ENCODE measurements at places on chromosomes 7 and 10. TPM values are rescaled to one million over a fixed set of nuclear protein-coding genes. Genes with fewer than 3 reads are reported as not detected.

NKX1-2 gene
- polyA plus RNA-seq = not detected

NUDT5 gene
- polyA plus RNA-seq = 68.0 TPM

PRSS1 gene
- polyA plus RNA-seq = not detected

KCNH2 gene
- polyA plus RNA-seq = 0.02 TPM

CALHM1 gene
- polyA plus RNA-seq = not detected

HMX3 gene
- polyA plus RNA-seq = not detected

FAM237B gene
- not detected for polyA plus RNA-seq

CPED1 gene
- 18.3 TPM for polyA plus RNA-seq

PRKCQ gene
- 0.06 TPM for polyA plus RNA-seq

GPR37 gene
- 0.25 TPM for polyA plus RNA-seq

IDI1 gene
- 10.0 TPM for polyA plus RNA-seq

ERVW-1 gene
- polyA plus RNA-seq = not detected

TBXAS1 gene
- polyA plus RNA-seq = 0.16 TPM

PRSS37 gene
- polyA plus RNA-seq = not detected

FAM24B gene
- 4.0 TPM for polyA plus RNA-seq

TMEM225B gene
- polyA plus RNA-seq = 1.3 TPM

GARIN1A gene
- 0.67 TPM for polyA plus RNA-seq

TRIM73 gene
- 0.59 TPM for polyA plus RNA-seq

ZKSCAN1 gene
- 24.5 TPM for polyA plus RNA-seq

TMEM209 gene
- polyA plus RNA-seq = 15.5 TPM

AMPH gene
- 1.6 TPM for polyA plus RNA-seq

SUN3 gene
- not detected for polyA plus RNA-seq

PAX4 gene
- polyA plus RNA-seq = not detected

ADAM8 gene
- 0.77 TPM for polyA plus RNA-seq

FOXI2 gene
- not detected for polyA plus RNA-seq

CCDC172 gene
- polyA plus RNA-seq = not detected

ARHGAP21 gene
- polyA plus RNA-seq = 99.4 TPM

FGFBP3 gene
- 0.11 TPM for polyA plus RNA-seq

LIPJ gene
- polyA plus RNA-seq = not detected

OGDHL gene
- 0.16 TPM for polyA plus RNA-seq

C10orf88 gene
- 2.0 TPM for polyA plus RNA-seq

PIK3AP1 gene
- polyA plus RNA-seq = 0.04 TPM

R3HCC1L gene
- 11.6 TPM for polyA plus RNA-seq

LEP gene
- 0.05 TPM for polyA plus RNA-seq
